ENCODE measurements at places on chromosomes 6 and 20. TPM values are rescaled to one million over a fixed set of nuclear protein-coding genes. Genes with fewer than 3 reads are reported as not detected.

Gene NFATC2
- 10.5 TPM for total RNA-seq

Gene HTR1E
- total RNA-seq: not detected

Gene ZNF322
- total RNA-seq: 27.3 TPM

Gene HLA-DRB1
- total RNA-seq: 267 TPM

Gene AGPAT4
- total RNA-seq: 12.3 TPM

Gene MMP24
- total RNA-seq: 12.4 TPM

Gene ENPP3
- total RNA-seq: 2.0 TPM

Gene CEP85L
- total RNA-seq: 12.9 TPM

Gene RBM38
- 16.8 TPM for total RNA-seq

Gene CDH4
- total RNA-seq: 1.1 TPM

Gene TNFRSF6B
- 64.5 TPM for total RNA-seq

Gene REV3L
- total RNA-seq: 30.0 TPM

Gene SMOC2
- total RNA-seq: 13.1 TPM

Gene EEF1A1
- 10,277 TPM for total RNA-seq

Gene SSTR4
- total RNA-seq: not detected

Gene C20orf202
- 0.16 TPM for total RNA-seq

Gene HS3ST5
- 0.09 TPM for total RNA-seq

Gene ABHD16B
- not detected for total RNA-seq

Gene FAM83C
- total RNA-seq: not detected

Gene TCP11
- 0.50 TPM for total RNA-seq

Gene FAM50B
- total RNA-seq: 13.2 TPM

Gene MAS1
- total RNA-seq: not detected

Gene APCDD1L
- total RNA-seq: 1.2 TPM

Gene CCN6
- total RNA-seq: 6.7 TPM

Data from kidney (tissue), 22 donors.